ENCODE measurements at places on chromosomes 1 and 21. TPM values are rescaled to one million over a fixed set of nuclear protein-coding genes. Genes with fewer than 3 reads are reported as not detected.

The C1orf105 gene
- 2.4 TPM for polyA plus RNA-seq

The TRAF3IP3 gene
- 21.0 TPM for polyA plus RNA-seq

The CA14 gene
- 0.81 TPM for polyA plus RNA-seq

DNA sequence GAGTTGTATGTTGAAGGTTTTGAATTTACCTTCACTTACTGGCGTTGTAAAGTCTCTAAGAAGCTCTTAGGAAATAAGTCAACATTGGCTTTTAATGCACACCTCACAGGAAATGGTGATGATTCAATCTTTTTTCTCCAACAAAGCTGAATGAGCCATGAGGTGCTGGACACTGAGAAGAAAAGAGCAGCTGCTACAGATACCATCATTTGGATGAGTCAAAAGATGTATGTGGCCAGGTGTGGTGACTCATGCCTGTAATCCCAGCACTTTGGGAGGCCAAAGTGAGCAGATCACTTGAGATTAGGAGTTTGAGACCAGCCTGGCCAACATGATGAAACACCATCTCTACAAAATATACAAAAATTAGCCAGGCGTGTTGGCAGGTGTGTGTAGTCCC is 3.3 kb upstream of the IL23R start:
- no peak for DNase-seq

- DNase-seq, result no peak
Measured at GRCh38 chr1:159338018-159338417, 35.9 kb downstream of the FCER1A start.

DNA sequence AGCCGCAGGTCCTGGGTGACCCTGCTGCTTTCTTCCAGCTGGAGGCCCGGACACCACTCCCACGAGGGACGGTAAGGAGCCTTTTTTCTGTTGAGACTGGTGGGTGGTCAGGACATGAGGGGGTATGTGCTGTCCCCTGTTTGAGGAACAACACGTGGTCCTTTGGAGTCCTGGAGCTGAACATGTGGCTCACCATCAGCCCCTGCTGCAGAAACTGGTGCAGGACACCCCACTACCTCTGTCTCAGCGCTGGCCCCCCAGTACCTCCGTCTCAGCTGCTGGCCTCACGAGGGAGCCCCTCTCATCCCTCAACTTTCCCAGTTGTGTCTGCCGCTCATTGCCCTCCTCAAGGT is 34.7 kb downstream of the SLC19A1 start:
- no peak for DNase-seq

- no peak for DNase-seq
Measured at GRCh38 chr1:204475656-204476432, 18.8 kb downstream of the PIK3C2B start.

DNA sequence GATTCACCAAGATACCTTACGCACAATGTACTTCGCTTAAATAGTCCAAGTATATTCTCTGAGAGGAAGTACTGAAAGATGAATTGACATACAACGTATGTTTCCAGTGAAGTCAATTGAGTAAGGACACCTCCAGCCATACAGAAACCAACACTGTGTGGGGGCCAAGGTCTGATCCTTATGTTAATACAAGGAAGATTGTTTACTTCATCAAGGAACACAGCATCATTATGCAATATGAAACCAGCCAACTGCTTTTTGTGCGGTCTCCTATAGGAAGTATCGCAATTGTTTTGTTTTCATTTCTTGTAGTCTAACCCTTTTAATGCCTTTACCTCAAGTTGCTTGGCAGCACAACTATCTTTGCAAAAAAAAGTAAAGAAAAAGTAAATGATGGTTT is 28.2 kb upstream of the TEKT2 start:
- no peak for DNase-seq

- DNase-seq, result no peak
Measured at GRCh38 chr21:24844671-24845070, 762.6 kb downstream of the MRPL39 start.

Measured in large intestine (tissue), 12 donors.